ENCODE measurements at places on chromosomes 3 and 15.

- DNase-seq: no peak
These were observed 28.2 kb upstream of the SOX2 start for GRCh38 chr3:181683563-181683962.

DNA sequence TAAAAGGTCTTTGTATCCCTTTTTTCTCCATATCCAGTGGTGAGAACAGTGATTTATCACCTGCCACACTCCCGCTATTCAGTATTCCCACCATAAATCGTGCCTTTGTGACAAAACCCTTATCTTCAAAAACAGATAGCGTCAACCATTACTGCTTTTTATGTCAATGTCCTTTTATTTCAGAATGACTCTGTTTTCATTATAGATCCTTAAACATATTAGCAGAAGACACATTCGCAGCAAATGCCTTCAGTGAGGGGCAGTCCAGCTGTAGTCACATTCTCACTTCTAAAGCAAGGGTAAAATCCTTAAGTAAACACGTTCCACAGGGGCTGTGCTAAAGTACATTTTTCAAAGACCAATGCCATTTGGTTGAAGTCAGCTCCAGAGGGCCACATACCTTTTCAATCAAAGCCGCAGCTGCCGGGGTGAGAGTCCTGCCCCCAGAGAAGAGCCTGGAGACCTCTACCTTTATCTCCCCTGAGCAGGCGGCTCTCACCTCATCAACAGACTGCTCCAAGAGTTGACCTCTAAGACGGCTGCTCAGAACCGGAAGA lies 53.4 kb downstream of the PDZRN3 start:
- DNase-seq: no peak

GRCh38 chr3:46749129-46749528 lies 31.5 kb upstream of the PRSS50 start:
- no peak for DNase-seq

GRCh38 chr3:71559021-71559420 lies 24.5 kb downstream of the FOXP1 start:
- no peak for DNase-seq

- DNase-seq: no peak
These were observed 46.8 kb downstream of the ST6GAL1 start for GRCh38 chr3:186976837-186977750.

DNA sequence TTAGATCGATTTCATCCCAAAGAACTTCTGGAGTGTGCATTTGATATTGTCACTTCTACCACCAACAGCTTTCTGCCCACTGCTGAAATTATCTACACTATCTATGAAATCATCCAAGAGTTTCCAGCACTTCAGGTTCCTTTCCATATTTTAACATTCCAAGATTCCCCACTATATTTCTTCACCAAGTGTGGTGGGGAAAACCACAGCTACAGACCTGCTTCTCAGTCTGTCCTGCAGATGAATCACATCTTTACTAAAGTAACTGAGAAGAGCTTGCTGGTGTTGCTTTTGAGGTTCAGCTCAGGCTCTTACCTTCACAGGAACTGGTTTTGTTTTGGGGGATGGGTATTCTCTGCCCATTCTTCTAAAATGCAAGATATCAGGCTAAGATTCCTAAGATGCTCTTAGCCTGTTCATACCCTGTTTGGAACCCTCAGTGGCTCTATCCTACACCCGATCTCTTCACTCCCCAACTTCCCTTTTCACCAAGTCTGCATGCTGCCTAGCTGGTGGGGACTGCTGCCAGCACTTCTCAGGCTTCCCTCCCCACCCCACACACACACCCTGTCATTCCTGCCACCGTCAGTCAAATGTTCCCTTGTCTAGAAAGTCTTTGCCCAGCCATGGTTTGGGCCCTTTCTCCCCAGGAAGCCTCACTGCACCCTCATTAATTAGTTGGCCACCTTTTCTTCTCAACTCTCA lies 30.8 kb downstream of the SRP14 start:
- DNase-seq: no peak

- no peak for DNase-seq
These were observed 244.3 kb downstream of the MYRIP start for GRCh38 chr3:40053663-40054062.

DNA sequence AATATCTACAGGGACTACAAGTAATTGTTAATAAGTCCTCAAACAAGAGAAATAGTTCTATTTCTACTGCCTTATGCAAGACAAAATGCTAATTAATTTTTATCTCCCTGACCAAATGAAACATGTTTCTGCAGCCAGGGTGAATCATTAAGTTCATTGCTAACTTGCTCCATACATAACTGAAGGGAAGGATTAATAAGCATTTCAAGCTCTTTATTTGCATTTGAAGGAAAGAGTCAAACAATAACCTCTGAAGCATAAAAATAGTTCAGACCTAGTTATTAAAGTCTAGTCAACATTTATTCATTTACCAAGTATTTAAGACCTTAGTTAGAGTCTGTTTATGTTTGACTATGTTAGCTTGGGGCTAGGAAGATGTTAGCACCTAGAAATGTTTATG lies 120.0 kb downstream of the ATP1B3 start:
- DNase-seq: no peak

GRCh38 chr15:33782966-33783365 lies 185.3 kb upstream of the CHRM5 start:
- no peak for DNase-seq

DNA sequence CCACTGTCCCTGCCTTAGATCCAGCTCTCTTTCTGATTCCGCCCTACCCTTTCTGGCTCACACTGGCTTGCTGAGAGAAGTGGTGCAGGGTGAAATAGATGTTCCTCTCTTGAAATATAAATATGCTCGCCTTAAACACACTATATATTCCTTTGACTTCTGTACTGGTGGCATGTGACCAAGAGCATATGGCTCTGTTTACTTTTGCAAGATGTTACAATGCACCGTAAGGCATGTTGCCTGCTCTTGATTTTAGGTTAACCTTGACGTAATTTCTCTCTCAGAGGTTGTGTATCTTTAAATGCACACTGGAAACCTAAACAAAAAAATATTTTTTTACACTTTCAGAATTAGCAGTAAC lies 749 bp downstream of the RSRC1 start:
- DNase-seq: no peak

- peak; percentile 93 for DNase-seq
These were observed at the start of gene SHQ1 for GRCh38 chr3:72847751-72848702. Gene SHQ1, minus strand, starts transcription at chr3:72848445. Its CDS starts 105 bp downstream, at chr3:72848340.

DNA sequence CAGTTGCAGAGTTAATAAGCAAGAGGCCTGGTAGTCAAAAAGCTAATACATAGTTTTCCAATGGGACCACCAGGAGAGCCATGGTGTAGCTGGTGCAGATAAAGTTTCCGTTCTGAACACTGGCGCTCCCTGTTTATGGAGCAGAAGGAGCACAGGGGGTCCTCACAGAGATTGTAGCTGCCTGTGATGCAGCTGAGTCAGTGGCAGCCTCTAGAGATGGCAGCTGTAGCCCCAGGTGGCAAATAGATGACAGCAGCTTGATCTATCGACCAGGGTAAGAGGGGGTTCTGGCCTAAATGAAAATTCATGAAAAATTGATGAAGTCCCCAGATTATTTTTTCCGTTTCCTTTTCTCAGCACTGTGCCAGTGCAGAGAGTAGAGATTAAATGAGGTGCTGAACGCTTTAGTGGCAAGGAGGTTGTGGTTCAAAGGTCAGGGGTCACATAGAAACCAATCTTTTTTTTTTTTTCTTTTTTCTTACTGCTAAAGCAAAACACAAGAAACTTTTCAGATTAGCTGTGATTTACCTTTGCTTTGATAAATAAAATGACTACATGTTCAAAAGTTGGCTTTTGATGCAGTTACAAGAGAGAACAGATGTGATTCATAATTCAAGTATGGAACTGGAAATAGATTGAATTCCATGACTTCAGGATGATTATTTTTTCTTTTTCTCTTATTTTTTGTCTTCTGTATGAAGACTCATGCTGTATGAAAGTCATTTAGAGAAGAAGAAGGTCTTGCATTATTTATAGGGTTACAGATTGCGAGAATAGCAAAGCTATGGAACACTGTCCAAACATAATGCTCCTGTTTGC lies 63.3 kb downstream of the ROBO2 start:
- no peak for DNase-seq

DNA sequence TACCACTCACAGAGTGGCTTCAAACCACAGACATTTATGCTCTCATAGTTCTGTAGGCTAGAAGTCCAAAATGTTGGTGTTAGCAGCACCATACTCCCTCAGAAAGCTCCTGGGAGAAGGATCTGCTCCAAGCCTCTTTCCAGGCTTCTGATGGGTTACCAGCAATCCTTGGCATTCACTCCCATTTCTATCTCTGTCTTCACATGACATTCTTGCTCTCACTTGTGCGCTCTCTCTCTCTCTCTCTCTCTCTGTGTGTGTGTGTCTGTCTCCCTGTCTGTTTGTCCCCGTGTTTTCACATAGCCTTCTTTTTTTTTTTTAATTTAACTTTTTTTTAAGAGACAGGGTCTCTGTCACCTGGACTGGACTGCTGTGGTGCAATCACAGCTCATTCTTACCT lies 26.3 kb downstream of the CDAN1 start:
- DNase-seq: no peak

GRCh38 chr15:33114374-33114717 lies 80.2 kb downstream of the FMN1 start:
- DNase-seq: no peak

GRCh38 chr15:70857562-70858285 lies 3.8 kb upstream of the LARP6 start:
- no peak for DNase-seq
